ENCODE measurements at places on chromosomes 5 and 9.

DNA sequence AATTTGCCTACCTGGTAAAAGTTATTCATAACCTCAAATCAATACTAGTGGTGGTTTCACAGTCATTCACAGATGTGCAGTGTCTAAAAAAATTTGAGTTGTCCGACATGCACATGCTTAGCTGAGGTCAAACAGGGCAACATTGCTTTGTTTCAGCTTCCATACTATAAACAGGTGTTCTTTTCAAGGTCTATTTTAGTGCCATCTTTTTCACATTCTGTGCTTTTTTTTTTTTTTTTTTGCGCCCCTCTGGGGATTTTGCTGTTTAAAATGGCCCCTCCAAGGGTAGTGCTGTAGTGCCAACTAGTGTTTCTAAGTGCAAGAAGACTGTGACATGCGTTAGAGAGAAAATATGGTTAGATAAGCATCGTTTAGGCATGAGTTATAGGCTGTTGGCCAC is 14.5 kb downstream of the PHAX start:
- DNase-seq: no peak

DNA sequence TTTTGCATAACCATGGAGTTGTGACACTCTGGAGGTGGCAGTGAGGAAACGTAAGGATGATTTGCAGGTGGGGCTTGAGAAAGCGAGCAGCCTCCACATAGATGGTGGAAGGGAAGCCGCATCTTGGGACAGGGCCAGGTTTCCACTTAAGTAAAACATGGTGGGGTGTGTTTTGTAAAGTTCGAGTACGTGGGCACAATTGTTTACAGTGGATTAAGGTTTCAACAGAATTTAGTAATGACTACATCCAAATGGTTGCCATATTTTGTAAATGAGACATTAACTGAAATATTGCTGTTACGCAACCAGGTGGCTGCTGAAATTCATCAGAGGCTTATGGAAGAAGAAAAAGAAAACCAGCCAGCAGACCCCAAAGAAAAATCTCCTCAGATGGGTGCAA is 85.4 kb upstream of the IL7R start:
- DNase-seq: peak; percentile 78

GRCh38 chr9:121362813-121363621 is 7.0 kb downstream of the STOM start:
- DNase-seq: peak; percentile 96

DNA sequence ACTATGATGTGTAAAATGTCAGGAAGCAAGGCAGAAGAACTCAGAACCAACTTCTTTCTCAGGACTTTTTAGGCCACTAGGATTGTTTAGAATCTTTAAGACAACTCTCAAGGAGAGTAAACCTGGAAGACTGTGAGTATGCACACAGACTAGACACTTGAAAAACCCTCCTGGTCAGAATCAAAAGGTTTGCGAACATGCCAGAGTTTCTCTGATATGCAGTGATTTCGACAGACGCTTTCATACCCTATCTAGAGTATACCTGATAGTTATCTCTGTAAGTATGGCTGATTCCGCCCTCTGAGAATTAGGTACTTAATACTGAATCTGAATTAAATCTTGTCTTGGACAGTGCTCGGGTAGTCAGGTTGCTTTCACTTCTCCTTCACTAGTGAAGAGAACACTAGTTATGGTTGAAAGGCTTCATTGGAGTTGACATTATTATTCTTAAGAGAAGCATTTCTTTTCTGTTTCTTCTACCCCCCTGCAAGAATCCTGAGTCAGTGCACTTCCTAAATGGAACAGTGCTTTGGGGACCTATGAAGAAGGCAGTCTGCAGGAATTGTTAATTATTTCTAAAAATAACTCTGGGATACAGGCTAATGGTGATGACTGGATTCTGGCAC is 158.1 kb downstream of the HACD4 start:
- peak; percentile 20 for DNase-seq

DNA sequence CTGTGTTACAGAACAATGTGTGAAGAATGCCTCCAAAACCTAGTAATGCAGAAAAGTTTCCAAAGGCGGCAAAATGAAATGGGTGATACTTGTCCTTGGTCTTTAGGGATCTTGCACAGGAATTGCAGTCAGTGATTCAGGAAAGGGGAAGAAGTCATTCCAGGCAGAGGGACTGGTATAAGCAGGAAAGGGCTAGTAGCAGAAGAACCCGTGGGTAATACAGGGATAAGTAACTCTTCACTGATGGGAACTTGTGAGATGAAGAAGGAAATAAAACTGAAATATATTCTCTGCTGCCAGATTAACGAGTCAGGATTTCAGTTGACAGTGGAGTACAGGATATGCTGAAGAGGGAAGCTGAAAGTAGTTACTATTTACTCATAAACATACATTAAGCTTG is 1.2 kb downstream of the SRFBP1 start:
- DNase-seq: no peak

DNA sequence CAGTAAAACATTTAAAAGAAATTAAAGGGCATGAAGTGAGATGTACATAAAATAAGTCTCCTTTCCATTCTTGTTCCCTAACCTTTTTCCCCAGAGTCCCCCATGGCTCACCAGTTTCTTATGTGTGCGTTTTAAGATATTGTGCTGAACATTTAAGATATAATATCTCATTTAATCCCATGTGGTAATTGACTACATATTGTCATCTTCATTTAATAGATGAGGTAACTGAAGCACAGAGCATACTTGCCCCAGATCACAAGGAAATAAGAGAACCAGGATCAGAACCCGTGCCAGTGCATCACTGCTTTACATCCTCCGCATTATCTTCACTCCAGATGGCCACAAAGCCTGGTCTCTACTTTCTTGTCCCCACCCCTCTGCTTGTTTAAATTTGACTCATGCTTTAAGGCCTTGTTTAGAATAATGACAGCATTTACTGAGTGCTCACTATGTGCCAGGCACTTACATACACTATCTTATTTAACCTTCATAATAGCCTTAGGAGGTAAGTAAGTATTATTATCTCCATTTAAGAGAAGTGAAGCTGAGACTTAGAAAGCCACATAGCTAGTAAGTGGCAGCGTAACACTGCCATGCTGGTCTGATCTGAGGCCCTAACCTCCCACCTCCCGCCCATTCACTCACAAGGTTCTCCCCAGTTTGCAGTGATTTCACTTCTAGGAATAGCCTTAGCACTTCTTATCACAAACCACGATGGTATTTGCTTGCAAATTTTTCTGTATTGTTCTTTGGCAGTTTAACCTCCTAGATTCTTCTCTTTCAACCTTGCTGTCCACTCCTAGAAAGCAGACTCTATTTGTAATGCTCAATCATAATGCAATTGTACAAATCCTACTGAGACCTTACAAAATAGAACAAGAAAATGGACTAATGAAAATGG is 78.4 kb upstream of the IL6ST start:
- DNase-seq: no peak

GRCh38 chr9:99822806-99823591 is 1.3 kb downstream of the NR4A3 start:
- no peak for DNase-seq

GRCh38 chr9:126630458-126631237 is 16.9 kb downstream of the LMX1B start:
- no peak for DNase-seq

- no peak for DNase-seq
Observed at GRCh38 chr9:107270082-107270481, 13.0 kb upstream of the RAD23B start.

GRCh38 chr9:32665101-32665500 is 29.6 kb upstream of the TAF1L start:
- no peak for DNase-seq

- DNase-seq: no peak
Observed at GRCh38 chr5:177529247-177530203, 12.8 kb upstream of the DDX41 start.

DNA sequence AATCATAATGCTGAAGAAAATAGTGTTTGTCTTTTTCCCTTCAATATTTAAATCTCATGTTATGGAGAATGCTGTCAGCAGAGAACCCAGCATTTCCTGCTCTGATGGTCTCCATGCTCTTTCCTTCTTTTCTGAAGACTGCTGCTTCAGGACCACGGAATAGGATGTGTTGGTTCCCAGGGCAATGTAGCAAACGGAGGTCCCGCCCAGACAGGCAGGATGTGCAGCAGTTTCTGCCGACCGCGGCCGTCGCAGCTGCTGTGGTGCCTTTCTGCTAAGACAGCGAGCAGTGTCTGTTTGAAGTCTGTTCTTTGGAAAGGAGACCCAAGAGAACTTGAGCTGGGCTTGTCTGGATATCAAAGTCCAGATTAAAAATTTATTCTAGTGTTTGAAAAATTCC is 654.3 kb downstream of the CCDC171 start:
- no peak for DNase-seq

DNA sequence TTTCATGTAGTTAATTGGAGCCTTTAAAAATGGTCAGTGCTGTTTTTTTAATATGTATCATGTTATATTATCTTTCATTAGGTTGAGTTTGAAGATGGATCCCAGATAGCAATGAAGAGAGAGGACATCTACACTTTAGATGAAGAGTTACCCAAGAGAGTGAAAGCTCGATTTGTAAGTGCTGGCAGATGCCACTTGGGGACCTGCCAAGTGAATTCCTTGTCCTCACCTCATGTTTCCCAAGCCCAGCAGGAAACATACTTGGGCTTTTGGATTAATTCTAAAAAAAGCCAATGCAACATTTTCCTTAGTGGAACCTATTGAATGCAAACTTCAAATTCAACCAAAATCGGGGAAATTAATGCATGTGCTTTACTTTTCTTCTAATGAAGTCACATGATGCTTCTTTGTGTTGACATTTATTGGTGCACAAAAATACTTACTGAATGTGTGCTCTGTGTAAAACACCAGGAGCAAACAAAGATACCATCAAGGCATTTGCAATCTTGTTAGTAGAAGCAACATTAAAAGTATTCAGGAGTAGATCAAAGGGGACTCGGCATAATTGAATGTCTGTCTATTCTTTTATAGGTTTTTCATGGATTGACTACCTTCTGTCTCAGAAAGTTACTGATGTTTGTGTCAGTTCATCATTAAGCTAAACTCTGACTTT is 412.1 kb downstream of the KDM4C start:
- peak; percentile 20 for DNase-seq

DNA sequence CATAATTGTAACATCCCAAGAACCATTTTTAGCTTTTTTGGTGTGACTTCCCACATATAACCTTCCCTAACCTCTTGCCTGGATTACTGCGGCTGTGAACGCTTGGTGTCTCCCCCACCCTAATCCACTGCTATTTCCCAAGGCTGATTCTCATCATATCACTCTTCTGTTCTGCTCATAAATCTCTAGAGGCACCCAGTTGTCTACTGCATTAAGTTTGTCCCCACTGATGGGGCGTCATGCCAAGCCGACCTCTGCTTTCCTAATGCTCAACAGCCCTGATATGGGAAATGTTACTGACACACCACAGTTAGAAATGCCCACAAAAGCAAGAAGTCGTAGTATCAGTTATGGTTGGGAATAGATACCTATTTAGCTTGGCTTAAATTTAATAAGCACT is 24.4 kb downstream of the NPR3 start:
- no peak for DNase-seq

- no peak for DNase-seq
Observed at GRCh38 chr5:67809589-67809988, 406.0 kb upstream of the PIK3R1 start.

DNA sequence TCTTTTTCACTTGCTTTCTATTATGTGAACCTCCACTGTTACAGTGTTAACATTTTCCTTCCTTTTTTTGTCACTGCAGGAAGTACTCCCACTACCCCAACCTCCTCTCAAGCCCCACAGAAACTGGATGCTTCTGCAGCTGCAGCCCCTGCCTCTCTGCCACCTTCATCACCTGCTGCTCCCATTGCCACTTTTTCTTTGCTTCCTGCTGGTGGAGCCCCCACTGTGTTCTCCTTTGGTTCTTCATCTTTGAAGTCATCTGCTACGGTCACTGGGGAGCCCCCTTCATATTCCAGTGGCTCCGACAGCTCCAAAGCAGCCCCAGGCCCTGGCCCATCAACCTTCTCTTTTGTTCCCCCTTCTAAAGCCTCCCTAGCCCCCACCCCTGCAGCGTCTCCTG is 18.8 kb downstream of the NUP214 start:
- DNase-seq: no peak

- DNase-seq: no peak
Observed at GRCh38 chr9:136713550-136713949, 1.2 kb downstream of the DIPK1B start.

DNA sequence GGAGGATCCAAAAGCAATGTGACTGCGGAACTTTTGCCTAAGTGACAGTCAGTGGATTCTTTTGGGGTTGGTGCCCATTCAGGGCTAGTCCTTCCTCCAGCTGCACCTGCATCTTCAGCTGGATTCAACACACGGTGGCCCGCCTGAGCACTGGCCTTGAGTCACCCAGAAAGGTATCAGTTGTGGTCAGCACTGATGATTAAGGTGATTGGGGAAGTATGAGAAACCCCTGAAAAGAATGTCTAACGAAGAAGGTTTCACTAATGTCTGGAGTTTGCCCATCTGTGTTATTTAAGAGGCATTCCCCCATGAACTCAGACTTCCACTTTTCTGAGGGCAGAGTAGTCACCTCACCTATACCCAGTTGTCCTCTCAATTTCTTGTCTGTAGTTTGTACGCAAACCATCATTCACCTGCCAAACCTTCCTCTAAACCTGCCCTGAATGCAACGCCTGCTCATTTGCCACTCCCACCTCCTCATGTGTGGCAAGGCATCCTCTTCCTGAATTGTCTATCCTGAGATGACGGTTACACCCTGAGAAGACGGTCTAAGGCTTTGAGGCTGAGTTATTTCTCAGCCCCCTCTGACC is 27.2 kb downstream of the CSF2 start:
- no peak for DNase-seq

DNA sequence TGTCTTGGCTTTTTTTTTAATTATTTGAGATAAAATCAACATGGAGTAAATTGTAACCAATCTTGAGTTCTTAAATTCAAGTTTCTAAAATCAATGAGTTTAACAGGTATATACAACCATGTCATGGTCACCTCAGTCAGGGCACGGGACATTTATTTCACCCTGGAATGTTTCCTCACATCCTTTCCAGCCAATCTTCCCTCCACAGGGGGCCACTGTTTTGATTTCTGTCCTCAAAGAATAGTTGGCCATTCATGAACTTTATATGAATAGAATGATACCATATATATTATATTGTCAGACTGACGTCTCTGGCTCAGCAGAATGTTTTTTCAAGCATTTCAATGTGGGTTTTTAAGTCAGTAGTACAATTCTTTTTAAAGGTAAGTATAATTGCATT is 806 bp downstream of the ZNF474 start:
- DNase-seq: no peak

DNA sequence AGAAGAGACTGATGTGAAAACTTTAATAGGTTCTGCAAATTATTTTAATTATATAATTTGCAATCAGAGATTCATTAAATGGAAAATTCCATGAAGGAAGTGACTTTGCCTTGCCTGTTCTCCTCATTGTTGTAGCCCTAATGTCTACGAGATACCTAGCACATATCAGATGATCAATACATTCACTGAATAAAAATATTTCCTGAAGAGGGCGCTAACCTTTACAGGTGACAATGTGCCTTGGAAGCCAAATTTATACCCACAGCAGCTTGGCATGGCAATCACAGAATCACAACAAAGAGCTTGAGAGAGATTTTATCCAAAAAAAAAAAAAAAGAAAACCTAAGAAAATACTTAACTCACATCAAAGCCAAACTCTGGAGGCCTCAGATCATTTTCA is 17.4 kb downstream of the HAUS6 start:
- no peak for DNase-seq

GRCh38 chr9:27430750-27431535 is 93.1 kb upstream of the IFNK start:
- no peak for DNase-seq
